ENCODE measurements at places on chromosomes 2 and 18.

DNA sequence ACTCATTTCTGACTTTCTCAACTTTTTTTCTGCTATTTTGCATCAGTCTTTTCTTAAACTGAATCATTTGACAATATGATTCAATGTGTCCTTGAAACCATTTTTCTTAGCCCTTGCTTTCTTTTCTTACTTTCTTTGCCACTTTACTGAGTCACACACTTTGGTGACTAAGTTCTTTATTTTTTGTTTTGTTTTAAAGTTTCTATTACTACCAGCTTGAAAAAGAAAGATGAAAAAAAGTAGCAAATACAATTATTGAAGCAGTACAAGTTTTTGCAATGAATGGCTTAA lies 116.5 kb downstream of the DOCK10 start:
- DNase-seq, result peak; percentile 70

DNA sequence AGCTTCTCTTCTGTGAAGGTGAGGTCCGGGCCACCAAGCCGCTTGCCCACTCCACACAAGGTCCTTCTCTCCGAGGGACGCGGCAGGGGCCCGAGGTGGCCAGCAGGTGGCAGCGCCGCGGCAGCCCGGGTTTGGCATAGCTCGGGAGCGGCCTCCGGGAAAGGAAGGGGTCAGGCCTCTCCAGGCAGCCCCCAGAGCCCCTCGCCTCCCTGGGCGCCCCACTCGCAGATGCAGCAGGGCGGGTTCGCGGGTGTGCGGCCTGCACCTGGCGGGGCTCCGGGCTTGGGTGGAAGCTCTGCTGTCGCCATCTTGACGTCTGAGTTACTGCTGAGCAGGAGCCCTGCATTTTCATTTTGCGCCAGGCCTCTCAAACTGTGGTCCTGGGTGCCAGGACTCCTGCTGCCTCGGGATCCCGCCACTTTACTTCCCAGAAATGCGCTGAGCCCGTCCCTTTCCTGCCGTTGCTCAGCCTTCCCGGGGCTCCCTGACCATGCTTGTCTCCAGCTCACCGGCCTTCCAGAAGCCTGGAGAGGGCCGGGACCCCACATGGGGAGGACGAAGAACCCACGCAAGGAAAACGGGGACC lies 18.6 kb upstream of the NCL start:
- peak; percentile 73 for DNase-seq

GRCh38 chr2:85162746-85163301 lies 29.6 kb downstream of the TCF7L1 start:
- DNase-seq, result peak; percentile 67

DNA sequence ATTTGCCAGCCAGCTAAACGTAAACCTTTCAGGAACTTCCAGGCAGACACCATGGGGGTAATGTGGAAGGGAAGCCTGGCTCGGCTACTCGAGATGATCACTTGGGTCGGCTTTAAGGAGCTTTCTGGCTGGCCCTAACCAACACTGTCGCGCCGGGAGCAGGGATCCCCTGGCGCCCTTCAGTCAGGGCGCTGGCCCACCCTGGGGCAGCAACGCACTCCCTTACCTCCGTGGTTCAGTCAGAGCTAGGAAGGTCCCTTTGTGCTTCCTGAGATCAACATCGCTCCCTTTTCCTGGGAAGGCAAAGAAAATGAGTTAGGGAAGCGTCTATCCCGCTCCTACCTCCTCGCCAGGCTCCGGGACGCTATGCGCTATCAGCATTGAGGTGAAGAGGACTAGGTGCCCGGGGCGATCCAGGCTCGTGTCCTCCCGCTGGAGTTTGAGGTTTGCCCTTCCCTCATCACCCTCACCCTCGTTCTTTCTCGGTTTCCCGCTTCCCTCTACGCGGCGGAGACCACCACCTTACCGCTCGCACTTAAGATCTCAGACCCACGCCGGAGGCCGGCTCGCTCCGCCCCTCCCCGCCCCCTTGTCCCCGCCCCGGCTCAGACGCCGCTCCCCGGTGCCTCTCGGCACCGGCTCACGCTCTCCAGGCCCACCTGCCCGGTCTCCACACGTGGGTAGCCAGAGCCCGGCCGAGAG lies 449 bp upstream of the ATRAID start:
- peak; percentile 26 for DNase-seq

- DNase-seq, result no peak
Observed at GRCh38 chr18:8011906-8012305, 444.8 kb downstream of the PTPRM start.

DNA sequence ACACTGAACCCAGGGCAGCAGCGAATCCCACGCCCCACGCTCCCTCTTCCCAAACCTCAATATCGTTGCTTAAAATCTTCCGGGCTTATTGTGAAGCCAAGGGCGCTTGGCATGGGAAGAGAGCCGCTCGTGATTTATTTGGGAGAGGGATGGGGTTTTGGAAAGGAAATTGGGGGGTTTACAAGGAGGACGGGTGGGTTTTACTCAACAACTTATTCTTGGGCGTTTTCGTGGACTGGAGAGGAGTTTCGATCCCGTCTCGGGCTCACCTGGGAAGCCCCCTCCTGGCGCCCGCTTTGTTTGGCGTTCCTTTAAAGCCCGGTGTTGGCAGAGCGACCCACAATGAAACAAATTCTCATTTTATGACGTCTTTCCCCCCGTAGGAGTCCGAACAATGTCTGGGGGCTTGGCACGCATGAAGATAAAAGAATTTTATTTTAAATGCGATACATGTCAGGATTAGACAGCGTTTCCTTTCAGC lies 135.3 kb downstream of the INSIG2 start:
- DNase-seq, result no peak

- DNase-seq, result peak; percentile 83
Observed at GRCh38 chr18:10051877-10052631, 138.2 kb downstream of the VAPA start.

GRCh38 chr2:159860581-159861310 lies 62.7 kb upstream of the CD302 start:
- no peak for DNase-seq

GRCh38 chr18:2855560-2856350 lies 8.9 kb downstream of the EMILIN2 start:
- no peak for DNase-seq

DNA sequence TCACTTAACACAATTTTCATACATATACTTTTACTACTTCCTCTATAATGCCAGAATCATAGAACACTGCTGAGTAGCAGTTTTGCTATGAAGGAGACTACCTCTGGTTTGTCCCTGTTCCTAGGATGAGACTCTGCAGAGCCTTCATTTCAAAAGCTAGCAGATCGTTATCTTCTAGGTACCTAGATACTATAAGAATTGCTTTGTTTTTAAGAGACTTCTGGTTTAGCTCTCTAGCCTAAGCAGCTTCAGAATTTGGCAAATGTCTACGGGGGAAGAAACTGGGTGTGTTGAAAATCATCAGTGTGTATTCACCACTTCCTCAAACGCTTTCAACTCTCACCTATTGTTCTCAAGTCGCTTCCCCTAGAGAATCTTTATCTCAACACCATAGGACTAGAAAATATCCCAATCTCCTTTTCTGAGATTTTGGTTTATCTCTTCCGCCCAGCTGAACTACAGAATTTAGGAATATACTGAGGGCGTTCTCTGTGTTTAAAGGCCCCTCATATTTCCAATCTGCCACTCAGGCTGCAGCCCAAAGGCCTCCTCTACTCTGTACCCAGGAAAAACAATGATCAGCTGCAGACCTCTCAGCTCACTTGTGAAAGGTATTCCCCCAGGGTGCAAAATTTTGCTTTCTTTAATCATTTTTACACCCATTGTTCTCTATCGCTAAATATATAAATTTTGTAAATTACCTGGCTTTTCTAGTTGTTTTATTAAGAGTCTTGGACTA lies 28.7 kb downstream of the SMAD2 start:
- DNase-seq, result no peak

- no peak for DNase-seq
Observed at GRCh38 chr2:7053650-7054265, 136.5 kb downstream of the RNF144A start.

GRCh38 chr2:153077311-153077710 lies 358.9 kb downstream of the ARL6IP6 start:
- no peak for DNase-seq

DNA sequence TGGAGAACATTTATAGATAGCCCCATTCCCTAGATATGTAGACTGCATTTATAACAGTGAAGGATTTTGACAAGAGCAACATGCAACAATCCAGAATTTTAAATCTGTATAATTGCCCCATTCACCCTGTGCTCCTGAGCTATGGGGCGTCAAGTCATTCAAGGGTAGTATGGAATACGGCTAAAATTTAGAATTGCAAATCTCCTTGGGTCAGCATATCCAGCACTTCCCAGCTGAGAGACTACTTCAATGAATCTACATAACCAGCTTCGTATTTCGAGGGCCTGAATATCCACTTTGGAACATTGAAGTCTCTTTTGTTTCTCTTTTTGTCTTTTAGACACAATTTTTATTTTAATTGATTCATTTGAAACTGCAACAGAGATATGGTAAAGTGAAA lies 28.4 kb upstream of the ACVR1C start:
- DNase-seq, result no peak

- no peak for DNase-seq
Observed at GRCh38 chr18:52999633-53000032, 659.6 kb downstream of the DCC start.

- peak; percentile 40 for DNase-seq
Observed at GRCh38 chr2:188676010-188676400, 298.2 kb upstream of the COL3A1 start.

DNA sequence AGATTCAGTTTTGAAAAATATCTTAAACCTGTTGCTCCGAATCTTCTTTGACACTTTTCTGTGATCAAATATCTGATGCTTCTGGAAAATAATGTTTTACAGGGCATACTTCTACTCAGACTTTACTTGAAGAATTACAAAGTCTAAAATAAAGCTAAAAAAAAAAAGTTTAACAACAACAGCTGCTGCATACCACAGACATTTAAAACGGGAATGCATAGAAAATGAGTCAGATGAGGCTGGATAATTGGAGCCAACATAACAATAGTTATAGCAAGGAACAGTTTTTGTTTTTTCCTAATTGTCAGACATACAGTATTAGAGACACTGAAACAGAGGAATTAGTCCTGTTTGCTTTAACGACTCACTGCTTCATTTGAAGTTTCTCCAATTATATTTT lies 1090.2 kb downstream of the SUCLG1 start:
- peak; percentile 28 for DNase-seq

Measured in cardiac fibroblast (primary cell).